Esophagus mucosa (tissue), 1 donor: ENCODE measurements at places on chromosomes 2 and 18. TPM values are rescaled to one million over a fixed set of nuclear protein-coding genes. Genes with fewer than 3 reads are reported as not detected.

The EFHD1 gene
- total RNA-seq: 1.1 TPM

The LIMS4 gene
- 0.20 TPM for total RNA-seq

The STAT4 gene
- total RNA-seq: 0.88 TPM

The SOWAHC gene
- total RNA-seq: 46.2 TPM

The CFAP53 gene
- 0.36 TPM for total RNA-seq

The STEAP3 gene
- 11.6 TPM for total RNA-seq

The GAD1 gene
- 1.1 TPM for total RNA-seq

The IL1R2 gene
- 19.0 TPM for total RNA-seq

The EFEMP1 gene
- 12.7 TPM for total RNA-seq

The ALMS1 gene
- total RNA-seq: 6.7 TPM

The AKAIN1 gene
- not detected for total RNA-seq

The UPP2 gene
- not detected for total RNA-seq

The ZNF638 gene
- 52.0 TPM for total RNA-seq

The SLC9A4 gene
- total RNA-seq: 0.08 TPM

The UGT1A8 gene
- total RNA-seq: 0.16 TPM

The UGT1A10 gene
- 6.9 TPM for total RNA-seq

The CRYGD gene
- total RNA-seq: not detected

The METAP1D gene
- 3.5 TPM for total RNA-seq

The STON1 gene
- 2.4 TPM for total RNA-seq

The RAB6C gene
- total RNA-seq: not detected

The NLRC4 gene
- 0.08 TPM for total RNA-seq

The BMP10 gene
- not detected for total RNA-seq

The ZAP70 gene
- total RNA-seq: 0.76 TPM

The CASP8 gene
- 22.5 TPM for total RNA-seq

The GALNT3 gene
- 40.0 TPM for total RNA-seq

The ABCA12 gene
- 14.2 TPM for total RNA-seq

The CNDP1 gene
- total RNA-seq: not detected

The EDAR gene
- 4.8 TPM for total RNA-seq

The PDE11A gene
- not detected for total RNA-seq

The RAX gene
- total RNA-seq: not detected

The CRYGC gene
- not detected for total RNA-seq

The TACR1 gene
- total RNA-seq: 0.64 TPM

The SEC11C gene
- 32.6 TPM for total RNA-seq

The RBFA gene
- 19.4 TPM for total RNA-seq

The STARD6 gene
- not detected for total RNA-seq

The ALPP gene
- total RNA-seq: not detected
